ENCODE measurements at places on chromosomes 3 and 15.

DNA sequence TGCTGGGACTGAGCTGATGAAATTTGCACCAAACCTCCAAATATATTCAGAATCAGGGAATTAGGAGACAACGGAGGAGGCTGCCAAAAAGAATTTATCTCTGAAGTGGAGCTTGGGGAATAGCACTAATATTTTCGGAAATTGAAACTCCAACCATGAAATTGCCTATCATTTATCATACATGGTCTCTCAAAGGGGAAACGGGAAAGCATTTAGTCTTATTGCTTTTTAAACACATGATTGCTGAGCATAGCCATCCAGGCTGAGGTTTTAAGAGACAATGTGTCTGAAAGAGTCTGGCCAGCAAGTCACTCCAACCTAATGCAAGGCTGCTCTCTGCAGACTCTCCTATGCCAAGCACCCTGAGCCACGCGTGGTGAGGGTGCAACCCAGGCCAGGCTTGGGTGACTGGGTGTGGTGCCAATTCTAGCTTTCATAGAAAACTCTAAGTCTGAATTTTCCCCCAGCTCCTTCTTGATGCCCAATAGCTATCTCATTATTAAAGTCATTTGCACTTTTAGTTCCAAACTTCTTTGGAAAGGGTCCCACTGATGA, 200.2 kb downstream of the RPLP1 start:
- no peak for DNase-seq
- no peak overlapping the region for H3K27ac ChIP-seq

DNA sequence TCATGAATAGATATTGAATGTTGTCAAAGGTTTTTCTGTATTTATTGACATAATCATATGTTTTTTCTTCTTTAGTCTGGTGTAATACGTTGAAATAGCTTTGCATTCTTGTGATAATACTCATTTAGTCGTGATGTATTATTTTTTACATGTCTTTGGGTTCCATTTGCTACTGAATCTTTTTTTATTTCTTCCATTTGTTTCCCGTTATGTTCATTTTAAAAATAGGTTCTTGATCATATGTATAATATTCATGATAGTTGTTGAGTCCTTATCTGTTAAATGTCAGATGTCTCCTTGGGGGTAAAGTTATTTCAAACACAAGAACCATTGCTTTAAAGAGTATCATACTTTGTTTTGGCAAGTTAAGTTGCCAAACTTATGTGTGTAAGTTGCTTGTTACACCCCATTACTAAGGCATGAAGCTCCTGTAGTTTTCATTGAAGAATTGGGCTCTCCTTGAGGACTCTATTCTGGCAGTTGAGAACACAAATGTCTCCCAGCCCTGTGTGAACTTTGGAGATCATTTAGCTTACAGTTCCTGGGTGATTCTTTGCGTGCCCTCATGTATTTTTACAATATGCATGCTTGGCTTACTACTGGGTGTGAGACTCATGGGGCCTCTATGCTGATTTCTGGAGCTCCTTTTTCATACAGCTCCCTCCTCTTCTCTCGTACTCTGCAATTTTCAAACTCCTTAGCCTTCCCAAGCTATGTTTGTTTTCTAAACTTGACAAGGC, 8.3 kb downstream of the AKAP13 start:
- H3K27ac ChIP-seq: no peak overlapping the region
- H3K27me3 ChIP-seq: no peaks in the 10 kb centered on the region
- H3K4me3 ChIP-seq: no peak overlapping the region
- H3K36me3 ChIP-seq: no peaks in the 10 kb centered on the region
- no peak for DNase-seq
- H3K4me1 ChIP-seq: peaks cover 31% of the 10 kb centered on the region

GRCh38 chr3:189513281-189514117, 117.7 kb upstream of the TP63 start:
- no peak overlapping the region for H3K4me3 ChIP-seq
- H3K4me1 ChIP-seq: no peaks in the 10 kb centered on the region
- no peak overlapping the region for H3K27ac ChIP-seq
- H3K36me3 ChIP-seq: no peaks in the 10 kb centered on the region

DNA sequence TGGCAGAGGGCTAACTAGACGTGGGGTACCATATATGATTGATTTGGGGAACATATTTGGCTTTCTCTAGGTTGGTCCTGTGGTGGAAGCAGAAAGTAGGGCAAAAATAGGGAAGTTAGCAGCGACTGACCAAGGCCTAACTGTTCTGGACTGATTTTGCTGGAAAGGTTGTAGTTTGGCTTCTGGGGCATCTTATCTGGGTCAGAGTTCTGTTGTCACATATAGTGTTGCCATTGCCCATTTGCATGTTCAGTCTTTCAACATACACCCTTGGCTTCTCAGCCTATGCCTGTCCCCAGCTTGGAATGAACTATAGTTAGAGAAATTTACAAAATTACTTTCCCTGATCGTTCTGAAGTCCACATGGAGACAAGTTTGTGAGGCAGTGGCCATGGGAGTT, 426.5 kb downstream of the TBC1D5 start:
- H3K4me3 ChIP-seq: no peak overlapping the region
- no peaks in the 10 kb centered on the region for H3K36me3 ChIP-seq
- H3K27me3 ChIP-seq: no peaks in the 10 kb centered on the region
- DNase-seq: no peak

DNA sequence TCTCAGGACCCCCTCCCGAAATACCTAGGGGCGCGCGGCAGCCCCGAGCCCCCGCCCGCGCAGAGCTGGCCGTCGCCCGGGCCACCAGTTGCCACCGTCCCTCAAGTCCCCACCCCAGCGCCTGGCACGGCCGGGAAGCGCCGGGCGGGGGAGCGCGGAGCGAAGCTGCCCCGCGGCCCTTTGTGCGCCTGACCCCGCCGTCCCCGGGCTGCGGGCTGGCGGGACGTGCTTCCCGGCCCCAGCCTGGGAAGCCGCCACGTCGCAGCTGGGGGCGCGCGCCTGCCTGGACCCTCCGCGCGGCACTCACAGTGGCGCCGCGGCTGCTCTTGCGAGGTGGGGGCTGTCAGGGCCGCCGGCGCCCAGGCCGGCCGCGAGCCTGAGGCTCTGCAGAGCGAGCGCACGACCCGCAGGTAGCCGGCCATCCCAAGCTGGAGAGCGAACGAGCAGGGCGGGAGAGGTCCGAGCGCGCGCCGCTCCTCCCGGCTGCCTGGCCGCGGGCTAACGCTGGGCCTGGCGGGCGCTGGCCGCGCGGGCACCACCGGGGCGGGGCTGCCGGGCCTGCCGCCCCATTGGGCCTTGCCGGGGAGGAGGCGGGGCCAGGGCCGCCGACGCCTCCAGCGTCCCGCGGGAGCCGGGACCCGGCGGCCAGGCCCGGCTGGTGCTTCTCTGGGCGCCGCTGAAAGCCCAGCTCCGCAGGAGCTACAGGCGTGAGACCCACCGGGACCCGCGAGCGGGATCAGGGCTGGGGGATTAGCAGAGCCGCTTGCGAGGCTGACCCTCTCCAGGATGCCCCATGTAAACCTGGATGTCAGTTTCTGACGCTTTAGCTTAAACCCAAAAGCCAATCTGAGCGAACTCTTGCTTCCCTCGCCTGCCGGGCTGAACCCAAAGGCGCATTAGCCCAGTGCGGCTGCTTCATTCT, at the start of gene IDH2:
Gene IDH2 (minus strand): TSS at position 500 of the 922 bp plus-strand sequence. CDS start 78 bp downstream, at position 422.
- peaks cover 62% of the 10 kb centered on the region for H3K4me1 ChIP-seq
- no peaks in the 10 kb centered on the region for H3K36me3 ChIP-seq
- peak within 1 kb of the TSS; percentile 38 for H3K27ac ChIP-seq
- peak within 1 kb of the TSS; percentile 79 for H3K4me3 ChIP-seq

Data from HFFc6 (cell line).